NCI-H1092 (cell line): ENCODE measurements at places on chromosomes 5 and 9.

GRCh38 chr5:76345582-76345981, 57.5 kb upstream of the IQGAP2 start:
- no peak for DNase-seq

DNA sequence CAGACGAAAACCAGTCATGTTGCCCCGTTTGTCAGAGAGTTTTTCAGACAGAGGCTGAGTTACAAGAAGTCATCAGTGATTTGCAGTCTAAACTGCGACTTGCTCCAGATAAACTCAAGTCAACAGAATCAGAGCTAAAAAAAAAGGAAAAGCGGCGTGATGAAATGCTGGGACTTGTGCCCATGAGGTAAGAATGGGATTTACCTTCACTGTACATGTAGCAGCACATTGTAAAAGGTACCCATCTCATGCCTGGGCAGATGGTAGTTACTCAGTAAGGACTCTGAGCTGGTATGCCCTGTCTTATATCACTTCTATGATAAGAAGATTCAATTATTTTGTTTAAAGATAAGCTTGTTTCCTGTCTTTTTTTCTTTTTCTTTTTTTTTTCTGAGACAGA, 38.8 kb downstream of the RAD50 start:
- DNase-seq, result no peak

- DNase-seq, result no peak
These were observed 270.2 kb downstream of the FSTL4 start for GRCh38 chr5:133341915-133342710.

DNA sequence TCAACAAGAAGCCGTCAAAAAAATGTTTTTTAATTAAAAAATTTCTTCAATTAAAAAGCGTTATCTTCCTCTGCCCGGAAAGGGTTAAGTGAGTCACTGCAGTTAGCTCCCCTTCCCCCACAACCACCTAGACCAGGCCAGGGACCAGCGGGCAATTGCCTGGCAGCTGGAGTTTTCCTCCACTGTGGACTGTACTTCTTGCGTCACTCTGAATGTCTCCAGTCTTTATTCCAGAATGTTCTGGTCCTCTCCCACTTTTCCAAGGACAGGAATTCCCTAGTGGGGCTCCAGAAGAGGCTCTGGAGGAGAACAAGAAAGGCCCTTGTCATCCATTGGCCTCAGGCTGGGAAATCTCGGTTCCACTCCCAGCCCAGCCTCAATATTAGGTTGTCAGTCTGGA, 114.0 kb downstream of the C9orf50 start:
- no peak for DNase-seq

DNA sequence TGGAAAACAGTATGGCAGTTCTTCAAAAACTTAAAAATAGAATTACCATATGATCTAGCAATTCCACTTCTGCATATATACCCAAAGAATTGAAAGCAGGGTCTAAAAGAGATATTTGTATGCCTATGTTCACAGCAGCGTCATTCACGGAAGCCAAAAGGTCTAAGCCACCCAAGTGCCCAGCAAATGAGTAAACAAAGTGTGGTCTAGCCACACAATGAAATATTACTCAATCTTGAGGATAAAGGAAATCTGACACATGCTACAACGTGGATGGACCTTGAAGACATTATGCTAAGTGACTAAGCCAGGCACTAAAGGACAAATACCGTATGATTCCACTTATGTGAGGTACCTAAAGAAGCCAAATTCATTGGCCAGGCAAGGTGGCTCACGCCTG, 11.1 kb upstream of the MED27 start:
- no peak for DNase-seq

- no peak for DNase-seq
These were observed 61.6 kb downstream of the ERBIN start for GRCh38 chr5:65987982-65988381.

GRCh38 chr5:138461343-138462125, 3.7 kb upstream of the EGR1 start:
- no peak for DNase-seq

DNA sequence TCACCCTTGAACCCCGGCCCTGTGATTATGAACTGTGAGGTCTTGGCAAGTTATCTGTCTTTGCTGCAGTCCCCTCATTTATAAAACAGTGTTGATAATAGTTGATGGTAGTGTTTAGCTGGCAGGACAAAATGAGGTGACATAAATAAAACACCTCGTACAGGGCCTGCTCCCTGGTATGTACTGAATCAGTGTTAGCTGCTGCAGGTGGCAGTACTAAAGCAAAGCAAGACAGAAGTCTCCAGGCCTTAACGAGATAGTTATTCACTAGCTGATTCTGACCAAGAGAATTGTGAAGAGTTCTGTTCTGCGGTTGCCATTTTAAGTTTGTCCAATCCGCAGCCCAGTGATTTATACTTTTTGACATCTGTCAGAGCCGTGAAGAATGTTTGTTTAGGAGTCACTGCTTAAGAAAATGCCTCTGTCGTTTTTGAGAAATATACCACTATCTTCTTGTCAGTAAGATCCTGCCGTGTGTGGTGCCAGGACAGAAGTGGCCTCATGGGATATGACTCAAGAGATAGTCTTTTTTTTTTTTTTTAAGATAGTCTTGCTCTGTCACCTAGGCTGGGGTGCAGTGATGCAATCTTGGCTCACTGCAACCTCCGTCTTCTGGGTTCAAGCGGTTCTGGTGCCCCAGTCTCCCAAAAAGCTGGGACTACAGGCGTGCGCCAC, 75.9 kb downstream of the KDM4C start:
- DNase-seq, result no peak

DNA sequence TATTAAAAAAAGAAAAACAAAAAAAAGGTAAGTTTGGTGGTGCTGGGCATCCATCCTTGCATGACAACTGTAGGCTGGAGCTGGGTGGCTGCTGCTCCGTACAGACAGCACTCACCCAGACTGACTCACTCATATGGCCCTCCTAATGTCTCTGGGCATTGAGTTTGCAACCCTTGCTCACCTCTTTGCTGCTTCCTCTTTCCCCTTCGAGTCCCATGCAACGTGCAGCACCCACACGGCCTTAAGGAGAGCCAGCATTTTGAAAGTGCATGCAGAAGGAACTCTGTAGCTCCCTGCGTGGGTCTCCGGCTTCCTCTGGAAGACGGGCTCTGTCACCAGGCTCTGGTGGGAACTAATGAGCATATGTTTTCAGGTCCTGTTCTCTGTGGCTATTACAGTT, 60.5 kb upstream of the ENTREP1 start:
- DNase-seq, result no peak

DNA sequence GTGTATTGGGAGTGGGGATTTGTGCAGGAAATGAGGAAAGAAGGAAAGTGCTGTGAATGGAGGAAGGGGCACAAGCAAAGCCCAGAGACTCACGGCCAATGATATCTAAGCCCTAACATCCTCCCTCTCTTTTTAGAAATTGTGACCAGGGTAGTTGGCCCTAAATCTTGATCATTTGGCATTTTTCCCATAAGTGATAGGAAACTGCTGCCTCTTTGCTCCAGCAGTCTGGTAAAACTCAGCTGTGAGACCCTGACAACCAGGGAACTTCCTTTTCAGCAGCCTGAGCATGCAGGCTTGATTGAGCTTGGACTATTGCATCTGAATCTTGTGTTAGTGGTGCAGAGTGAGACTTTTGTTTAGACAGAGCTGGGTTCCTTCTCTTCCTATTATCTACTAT, 9.6 kb upstream of the ADRB2 start:
- no peak for DNase-seq

GRCh38 chr9:94875300-94876020, 149.0 kb downstream of the AOPEP start:
- no peak for DNase-seq

GRCh38 chr5:14444161-14444560, 137.4 kb upstream of the OTULINL start:
- DNase-seq, result no peak

GRCh38 chr5:172567294-172567693, 73.8 kb upstream of the NEURL1B start:
- DNase-seq, result no peak

DNA sequence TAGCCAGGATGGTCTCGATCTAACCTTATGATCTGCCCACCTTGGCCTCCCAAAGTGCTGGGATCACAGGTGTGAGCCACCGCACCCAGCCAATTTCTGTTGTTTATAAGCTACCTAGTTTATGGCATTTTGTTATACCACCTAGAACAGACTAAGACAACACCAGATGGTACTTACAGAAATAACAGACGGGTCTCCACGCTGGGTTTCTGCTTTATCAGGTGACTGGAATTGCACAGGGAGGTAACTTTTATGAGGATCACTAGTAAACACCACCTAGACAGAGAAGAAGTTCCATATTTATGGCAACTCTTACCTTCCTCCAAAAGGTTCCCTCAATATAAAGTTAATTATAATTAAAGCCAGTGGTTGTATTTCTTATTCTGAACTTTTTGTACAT, 74.0 kb downstream of the CEMIP2 start:
- DNase-seq, result no peak

GRCh38 chr9:92659601-92660000, 10.3 kb downstream of the IPPK start:
- DNase-seq, result no peak

DNA sequence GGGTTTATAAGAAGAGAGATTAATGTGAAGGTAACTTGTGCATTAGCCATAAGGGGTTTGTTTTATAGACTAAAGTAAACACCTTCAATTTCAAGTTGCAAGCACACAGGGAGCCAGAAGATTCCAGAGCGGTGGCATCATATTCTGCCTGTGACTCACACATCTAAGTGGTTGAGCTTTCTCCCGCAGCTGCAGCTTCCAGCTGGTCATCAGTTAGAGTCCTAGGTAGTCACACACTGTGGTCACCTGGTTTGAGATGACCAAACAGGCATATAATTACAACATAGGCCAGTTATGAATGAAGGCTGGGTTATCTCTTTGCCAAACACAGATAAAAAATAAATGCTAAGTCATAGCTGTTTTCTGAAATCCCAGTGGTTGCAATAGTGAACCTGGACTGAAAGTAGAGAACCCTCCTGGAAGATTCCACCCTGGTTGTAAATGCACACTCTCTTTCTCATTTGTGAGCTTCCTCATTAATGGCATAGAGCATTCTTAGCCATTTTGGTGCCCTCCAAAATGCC, 171.3 kb downstream of the GDNF start:
- no peak for DNase-seq
